ENCODE measurements at places on chromosomes 5 and 9.

DNA sequence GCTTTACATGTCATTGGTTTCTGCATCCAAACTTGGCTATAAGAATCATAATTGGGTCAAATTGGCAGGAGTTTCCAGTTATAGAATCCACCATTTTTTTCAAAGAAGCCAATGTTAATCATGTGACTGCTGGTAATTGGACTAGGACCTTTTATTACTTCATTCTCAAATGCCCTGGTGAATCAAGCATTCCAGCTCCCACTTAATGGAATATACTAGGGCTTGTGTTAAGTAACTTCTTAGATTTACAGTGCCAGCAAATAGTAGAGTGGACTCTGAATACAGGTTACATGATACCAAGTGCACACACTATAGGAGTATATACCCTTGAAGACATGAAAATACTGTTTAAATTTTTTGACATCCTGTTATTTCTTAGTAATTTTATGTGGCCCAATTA is 96.7 kb downstream of the NUDT12 start:
- DNase-seq: no peak

- no peak for DNase-seq
Measured at GRCh38 chr5:17177501-17178372, 39.7 kb upstream of the BASP1 start.

DNA sequence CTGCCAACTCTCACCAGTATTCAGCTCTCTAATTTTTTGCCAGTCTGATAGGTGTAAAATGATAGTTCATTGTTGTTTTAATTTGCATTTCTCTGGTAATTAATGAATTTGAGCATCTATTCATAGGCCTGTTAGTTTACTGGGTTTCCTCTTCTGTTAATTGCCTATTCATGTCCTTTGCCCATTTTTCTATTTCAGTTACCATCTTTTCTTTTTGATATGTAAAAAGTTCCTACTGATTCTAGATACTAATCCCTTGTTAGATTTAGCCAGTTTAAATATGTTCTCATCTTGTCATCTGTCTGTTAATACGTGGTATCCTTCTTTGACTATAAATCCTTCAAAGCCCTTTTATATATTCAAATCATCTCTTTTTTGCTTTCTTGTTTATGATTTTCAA is 247.8 kb downstream of the ARHGAP26 start:
- no peak for DNase-seq

GRCh38 chr5:121164632-121165031 is 687.0 kb upstream of the FTMT start:
- DNase-seq: no peak

GRCh38 chr5:112929336-112930081 is 7.5 kb upstream of the REEP5 start:
- DNase-seq: no peak

DNA sequence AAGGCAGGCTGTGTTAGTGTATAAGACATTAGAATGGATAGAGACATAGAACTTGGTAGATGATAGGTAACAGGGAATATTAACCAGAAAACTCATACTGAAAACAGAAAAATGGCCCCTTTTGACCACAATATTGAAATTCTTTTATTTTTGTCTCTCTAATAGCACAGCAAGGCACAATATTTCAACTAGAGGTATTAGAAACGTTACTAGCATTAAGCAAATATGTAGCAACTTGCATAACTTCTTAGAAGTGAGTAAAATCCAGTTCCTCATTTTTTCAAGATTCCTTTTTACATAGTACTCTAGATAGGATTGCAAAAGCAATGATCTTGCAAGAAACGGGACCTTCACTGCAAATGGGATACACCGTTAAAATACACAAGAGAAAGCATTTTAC is 102.7 kb upstream of the VCAN start:
- DNase-seq: no peak

- peak; percentile 6 for DNase-seq
Measured at GRCh38 chr9:108761655-108762347, 94.0 kb downstream of the ACTL7B start.

GRCh38 chr5:64634997-64635686 is 55.2 kb upstream of the SHISAL2B start:
- DNase-seq: peak; percentile 13

- no peak for DNase-seq
Measured at GRCh38 chr5:37174928-37175327, 74.2 kb downstream of the CPLANE1 start.

DNA sequence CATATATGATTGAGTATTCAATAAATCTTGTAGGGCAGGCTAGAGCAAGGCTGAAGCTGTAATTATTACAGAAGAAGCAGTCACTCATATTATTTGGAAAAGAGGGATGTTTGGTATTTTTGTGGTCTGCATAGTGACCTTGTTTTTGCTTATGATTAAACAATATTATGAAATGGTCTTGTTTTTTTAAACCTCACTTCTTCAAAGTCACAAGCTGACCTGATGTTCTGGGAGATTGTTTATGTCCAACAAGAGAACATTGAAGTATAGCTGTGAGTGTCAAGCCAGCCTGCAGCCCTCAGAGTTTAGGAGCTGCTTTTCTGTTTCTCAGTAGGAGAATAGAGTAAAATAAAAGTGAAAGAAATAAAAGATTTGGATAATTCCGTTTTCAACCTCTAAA is 342.2 kb downstream of the LRRC70 start:
- DNase-seq: no peak

DNA sequence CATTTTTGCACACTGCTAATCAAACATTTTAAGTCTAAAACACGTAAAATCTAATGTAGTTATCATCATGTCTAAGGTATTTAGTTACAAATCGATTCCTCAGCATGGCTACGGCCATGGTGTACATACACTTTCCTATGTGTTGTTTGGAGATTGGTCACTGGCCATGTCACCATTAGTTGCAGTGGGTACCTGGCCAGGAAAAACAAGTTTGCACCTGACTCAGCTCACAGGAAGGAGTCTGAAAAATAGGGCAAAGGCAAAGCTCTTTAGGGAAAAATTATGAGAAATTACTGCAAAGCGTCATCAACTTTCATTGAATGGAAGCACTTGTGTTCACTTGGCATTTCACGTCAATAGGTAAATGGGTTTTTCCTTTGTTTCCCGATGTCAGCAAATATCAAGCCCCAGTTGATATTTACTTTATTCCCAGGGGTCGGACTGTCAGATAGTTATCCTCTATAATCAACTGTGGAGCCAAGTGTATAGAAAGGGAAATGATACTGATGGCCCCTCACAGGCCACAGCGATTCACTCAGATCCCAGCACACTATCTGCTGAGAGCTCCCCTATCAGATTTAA is 626.0 kb upstream of the ADAMTS16 start:
- DNase-seq: no peak

DNA sequence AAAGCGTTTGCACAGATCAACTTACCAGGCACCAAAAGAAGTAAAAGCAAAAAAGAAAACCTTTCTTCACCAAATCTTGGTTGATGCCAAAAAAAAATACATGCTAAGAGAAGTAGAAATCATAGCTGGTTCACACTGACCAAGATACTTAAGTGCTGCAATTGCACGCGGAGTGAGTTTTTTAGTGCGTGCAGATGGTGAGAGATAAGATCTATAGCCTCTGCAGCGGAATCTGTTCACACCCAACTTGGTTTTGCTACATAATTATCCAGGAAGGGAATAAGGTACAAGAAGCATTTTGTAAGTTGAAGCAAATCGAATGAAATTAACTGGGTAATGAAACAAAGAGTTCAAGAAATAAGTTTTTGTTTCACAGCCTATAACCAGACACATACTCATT is 36.4 kb upstream of the CCDC152 start:
- DNase-seq: no peak

GRCh38 chr5:114319821-114320220 is 42.0 kb upstream of the KCNN2 start:
- DNase-seq: no peak

DNA sequence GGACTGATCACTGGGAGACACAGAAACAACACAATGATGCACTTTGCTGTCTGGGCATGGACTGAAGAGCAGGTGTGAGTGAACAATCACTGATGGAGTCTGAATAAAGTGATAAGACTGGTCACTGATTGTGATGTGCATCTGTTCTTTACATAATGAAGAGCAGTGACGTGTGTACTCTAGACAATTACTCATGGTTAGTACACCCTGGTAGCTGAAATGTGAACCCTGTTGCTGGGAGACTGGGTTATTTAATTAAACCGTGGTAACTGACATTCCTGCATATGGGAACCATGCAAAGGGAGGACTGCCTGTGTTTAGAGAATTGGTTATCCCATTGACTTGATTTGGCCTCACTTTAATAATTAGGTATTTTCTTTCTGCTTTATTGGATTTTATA is 202.9 kb downstream of the NR2F1-AS1 start:
- DNase-seq: no peak

DNA sequence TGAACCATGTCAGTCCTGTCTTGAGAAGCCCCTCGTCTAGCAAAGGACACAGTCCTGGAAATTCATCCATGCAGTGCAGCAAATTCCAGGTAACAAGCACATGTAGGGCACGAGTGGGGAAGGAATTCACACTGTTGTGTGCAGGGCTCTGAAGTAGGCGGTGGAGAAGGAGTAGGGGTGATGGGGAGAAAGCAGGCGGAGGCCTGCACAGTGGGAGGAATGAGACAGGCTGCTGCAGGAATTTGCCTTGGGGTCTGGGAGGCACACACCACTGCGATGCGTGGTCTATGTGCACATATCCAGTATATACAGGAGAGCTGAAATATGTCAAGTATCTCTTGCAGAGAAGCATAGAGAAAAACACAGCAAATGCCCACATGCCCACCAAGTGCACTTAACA is 249.2 kb upstream of the IRX2 start:
- no peak for DNase-seq

- DNase-seq: no peak
Measured at GRCh38 chr5:43573058-43573457, 16.2 kb upstream of the PAIP1 start.

DNA sequence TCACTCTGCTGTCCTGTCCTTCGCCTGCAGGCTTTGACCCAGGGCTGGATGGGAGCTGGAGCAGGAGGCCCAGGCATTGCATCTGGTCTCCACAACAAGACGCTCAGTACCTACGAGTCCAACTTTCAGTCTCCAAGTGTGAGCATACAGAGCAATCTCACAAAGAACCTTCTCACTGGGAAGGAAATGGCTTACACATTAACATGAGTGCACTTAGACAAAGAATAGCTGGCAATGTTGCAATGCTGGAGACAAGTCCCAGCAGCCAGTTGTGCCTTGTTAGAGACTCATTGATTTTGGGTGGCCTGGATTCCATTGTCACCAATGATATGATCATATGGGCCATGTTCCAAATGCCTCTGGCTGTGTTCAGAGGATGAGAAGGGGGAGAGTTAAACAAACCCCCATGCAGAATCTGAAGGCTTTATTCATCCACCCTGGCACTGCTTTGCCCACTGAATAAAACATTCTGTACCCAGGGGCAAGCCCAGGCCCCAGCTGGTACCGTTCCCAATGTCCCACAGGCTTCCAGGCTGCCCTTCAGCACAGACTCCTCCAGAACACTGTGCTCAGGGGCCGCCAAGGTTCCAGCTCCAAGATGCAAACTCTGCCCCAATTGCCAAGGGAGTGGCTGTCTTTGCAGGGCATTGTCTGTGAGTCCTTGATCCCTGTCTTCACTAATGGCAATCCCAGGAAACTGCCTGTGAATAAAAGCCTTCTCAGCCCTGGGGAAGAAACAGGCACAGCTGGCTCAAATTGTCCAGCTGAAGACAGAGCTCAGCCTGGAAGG is 185.5 kb downstream of the HSD17B3 start:
- peak; percentile 33 for DNase-seq

DNA sequence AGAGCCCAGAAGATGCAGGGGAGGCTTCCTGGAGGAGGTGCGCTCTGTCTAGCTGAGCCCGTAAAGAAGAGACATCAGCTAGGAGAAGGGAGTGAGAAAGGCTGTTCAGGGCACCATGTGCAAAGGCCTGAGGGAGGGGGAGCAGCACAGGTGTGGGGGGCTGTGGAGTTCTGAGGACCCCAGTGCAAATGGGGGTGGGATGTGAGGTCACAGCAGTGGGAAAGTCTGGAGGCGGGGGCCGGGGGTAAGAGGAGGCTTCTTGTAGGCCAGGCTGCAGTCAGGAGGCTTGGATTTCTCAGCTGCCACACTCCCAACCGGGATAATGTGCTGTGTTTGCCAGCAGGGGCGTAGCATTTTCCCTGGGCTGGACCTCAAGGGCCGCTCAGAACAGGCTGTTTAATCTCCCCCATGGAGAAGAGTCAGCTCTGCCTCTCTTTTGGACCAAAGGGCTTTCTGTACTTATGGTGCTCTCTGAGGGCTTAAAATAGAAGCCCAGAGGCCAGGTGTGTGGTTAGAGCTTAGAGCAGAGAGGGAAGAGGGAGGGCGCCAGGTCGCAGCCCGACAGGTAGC is 5.7 kb downstream of the NEURL1B start:
- DNase-seq: peak; percentile 27

DNA sequence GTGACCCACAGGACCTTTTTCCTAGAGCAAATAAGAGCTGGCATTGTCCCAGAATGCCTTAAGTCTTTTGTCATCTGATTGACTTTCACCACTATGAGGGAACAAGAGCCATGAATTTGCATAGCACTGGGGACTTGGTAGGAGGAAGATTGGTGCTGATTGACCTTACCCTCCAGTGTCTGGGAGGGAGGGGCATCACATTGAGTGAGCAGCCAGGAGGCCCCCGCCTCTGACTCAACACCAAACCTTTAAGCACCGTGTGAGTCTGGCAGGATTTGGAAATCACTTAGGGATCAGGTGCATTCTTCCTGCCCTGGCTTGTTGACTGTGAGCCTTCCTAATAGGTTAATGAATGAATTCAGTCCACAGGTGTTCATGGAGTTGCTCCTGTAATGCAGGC is 40.7 kb downstream of the WNK2 start:
- no peak for DNase-seq

DNA sequence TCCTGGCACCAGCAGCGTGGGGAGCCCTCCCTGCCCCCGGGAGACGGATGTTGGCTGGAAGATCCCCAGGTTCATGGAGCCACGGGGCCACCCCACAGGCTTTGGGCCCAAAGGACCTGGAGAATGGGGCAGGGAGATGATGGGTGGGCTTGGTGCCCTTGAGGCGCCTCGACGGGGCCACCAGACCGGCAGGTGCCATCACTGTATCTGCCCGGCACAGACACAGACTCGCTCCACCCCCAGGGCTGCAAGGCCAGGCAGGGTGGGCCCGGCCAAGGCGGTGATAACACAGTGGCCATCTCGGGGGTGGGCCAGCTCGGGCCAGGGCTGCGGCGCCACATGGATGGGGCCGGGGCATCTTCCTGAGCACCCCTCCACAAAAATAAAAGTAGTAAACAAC is 35.0 kb upstream of the EGFL7 start:
- no peak for DNase-seq

All from cerebellum (tissue), 4 donors.